ENCODE measurements at places on chromosomes 2 and 18.

DNA sequence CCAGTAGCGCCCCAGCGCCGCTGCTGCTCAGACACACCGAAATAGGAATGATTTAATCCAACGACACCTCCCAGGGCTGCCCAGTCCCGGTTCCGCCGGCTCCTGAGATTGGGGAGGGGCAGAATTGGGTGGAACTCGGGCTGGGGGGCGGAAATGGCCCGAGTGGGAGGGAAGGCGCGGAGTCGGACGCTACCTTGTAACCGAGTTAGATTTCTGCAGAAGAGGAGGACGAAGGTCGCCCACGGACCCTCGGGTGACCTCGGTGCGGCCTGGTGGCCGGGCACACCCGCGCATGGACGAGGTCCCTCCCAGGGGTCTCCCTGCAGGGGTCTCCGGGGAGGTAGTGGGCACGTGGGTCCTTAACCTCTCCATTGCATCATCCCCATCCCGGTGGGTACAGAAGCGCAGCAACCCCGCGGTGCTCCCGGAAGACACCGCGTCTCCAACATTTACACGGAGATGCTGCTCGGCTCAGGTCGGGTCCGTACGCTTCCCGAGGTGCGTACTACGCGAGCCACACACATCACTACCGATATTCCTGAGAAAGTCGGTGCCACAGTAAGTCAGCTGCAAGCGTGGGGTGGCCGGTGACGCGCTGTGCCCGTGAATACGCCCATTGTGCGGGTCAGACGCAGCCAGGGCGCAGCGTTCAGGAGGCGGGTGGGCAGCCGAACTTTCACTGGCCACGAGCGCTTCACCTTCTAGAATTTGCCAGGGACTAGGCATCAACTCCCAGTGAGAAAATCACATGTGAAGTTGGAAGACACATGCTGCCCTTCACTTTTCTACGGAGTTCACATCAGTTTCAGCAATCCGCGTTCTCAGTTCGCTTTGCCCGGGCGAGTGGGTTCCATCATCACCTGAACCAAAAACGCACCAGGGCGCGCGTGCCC, 3.0 kb downstream of the ZNF516 start:
- DNase-seq: no peak

DNA sequence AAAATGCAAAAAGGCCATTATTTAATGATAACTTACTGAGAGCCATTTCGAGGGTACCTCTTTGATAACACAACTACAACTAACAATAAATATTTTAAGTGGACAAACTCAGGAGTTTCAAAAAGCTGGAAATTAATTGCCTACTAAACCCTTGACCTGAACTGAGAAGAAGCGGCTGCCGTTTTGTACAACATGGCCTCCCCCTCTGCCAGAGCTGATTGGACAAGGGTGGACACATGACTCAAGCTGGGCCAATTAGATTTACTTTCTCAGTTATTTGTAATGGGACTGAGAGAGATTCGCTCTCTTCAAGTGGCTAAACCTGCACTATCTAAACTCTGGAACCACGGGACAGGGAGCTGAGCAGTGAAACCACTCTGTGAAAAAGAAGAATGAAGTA, 135.9 kb upstream of the SERPINE2 start:
- DNase-seq: no peak

DNA sequence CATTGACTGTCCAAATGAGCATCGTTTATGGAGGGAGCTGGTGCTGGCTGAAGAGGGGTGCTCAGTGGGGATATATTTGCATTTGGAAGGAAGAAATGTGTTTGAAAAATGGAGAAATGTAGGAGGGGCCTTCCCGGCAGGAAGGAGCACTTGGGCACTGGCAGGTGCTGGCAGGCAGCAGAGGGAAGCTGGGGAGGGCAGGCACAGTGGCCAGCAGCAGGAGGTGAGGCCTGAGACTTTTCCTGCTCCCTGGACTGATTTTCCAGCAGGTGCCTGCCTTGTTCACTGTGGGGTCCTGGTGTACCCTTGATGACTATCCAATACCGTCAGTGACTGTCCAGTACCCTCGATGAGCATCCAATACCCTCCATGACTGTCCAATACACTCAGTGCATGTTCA, 20.8 kb upstream of the HPCAL1 start:
- DNase-seq: no peak

GRCh38 chr2:95329891-95330793, 33.0 kb downstream of the KCNIP3 start:
- no peak for DNase-seq

- DNase-seq: no peak
Observed at GRCh38 chr2:70947556-70948184, 12.0 kb downstream of the ATP6V1B1 start.

DNA sequence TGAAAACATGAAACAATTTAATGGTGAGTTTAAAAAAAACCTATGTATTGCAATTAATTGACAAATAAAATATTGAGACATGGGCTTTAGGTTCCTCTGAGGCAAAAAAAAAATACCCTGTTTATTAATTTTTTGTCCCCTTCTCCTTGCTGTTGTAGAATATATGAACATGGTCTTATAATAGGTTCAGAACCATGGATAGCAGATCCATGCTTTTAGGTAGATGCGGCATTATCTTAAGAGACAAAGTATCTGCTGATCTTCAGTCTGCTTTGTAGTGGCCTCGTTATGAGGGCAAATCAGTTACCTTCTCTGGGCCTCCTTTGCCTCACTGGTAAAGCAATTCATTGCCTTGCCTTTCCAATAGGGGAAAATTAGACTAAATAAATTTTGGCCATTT, 850.7 kb downstream of the NRXN1 start:
- DNase-seq: no peak

- no peak for DNase-seq
Observed at GRCh38 chr2:203718087-203718486, 11.6 kb downstream of the CD28 start.

DNA sequence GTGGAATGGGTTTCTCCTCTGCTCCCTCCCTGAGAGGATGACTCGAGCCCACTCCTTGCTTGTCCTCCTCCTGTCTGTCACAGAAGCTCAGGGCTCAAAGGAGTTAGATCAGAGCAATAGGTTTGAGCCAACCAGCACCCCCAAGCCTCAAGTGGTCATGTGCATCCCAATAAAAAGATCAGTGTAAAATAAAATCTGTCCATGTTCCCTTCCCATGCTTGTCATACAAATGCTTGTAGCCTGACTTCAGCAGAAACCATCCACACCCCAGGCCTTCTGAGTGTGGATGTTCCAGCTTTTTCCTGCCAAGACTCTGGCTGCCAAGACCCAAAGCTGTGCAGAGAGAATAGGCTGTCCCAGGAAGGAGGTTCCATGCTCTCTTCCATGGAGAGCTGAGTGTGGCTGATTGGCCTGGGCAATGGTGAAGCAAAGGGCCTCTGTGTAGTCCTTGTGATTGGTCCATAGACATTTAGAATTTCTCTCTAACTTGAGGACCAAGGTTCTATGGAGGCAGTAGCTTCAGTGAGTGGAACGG, 67.4 kb downstream of the GYPC start:
- no peak for DNase-seq

DNA sequence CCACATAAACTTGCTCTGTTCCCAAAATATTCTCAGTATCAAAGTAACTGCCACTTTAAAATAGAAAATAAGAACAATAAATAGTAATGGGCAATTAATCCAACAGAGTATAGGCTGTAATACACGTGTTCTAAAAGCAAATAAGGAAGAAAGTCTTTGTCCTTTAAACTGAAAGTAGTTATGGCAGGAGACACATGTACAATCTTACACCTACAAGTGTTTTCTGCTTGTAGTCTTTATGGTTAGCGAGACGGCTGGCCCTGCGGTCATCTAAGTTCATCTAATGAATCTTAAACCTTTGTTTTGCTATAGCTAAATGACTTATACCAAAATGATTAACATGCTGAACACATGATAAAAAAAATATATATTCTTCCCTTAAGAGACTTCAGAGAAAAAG, 32.4 kb downstream of the CYB5A start:
- no peak for DNase-seq

- DNase-seq: no peak
Observed at GRCh38 chr2:160609346-160609745, 115.7 kb upstream of the RBMS1 start.

DNA sequence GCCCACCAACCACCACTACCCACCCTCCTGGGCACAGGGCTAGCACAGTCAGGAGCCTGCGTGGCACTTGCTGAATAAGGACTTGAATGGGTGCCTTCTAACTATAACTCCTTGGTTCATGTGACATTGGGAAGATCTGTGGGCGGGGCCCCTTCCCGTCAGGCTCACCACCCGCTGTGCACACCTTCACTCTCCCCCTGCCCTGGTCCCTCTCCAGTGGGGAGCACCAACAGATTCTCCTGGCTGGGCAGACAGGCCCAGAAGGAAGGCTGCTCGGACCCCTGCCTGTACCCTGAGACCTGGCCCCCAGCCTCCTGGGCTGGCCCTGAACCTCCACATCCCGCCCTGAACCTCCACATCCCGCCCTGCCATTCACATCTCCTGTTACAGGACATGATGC, 33.4 kb upstream of the POMC start:
- no peak for DNase-seq

DNA sequence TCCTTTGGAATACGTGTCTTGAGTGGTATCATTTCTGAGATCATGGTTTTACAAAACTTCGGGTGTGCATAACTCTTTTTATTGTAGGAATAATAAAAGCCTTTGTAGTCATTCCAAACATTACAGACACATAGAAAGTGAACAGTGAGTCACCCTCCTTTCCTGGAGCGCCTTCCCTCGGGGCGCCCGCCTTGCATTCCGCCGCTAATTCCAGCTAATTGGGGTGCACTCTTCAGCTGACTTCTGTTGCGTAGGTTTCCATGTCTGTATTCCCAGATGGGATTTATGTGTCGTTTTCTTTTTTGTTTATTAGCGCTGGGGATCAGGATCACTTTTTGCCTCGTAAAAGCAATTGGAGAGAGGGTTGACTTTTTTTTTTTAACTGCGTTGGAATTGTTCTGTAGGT, 18.7 kb downstream of the SH3BP4 start:
- no peak for DNase-seq

- no peak for DNase-seq
Observed at GRCh38 chr2:197675711-197676188, 363 bp upstream of the RFTN2 start.

- no peak for DNase-seq
Observed at GRCh38 chr2:73436019-73436418, 50.4 kb downstream of the ALMS1 start.

GRCh38 chr2:168751104-168751740, 51.2 kb upstream of the NOSTRIN start:
- DNase-seq: no peak

Measured in Panc1 (cell line).